ENCODE measurements at places on chromosomes 7 and 10.

DNA sequence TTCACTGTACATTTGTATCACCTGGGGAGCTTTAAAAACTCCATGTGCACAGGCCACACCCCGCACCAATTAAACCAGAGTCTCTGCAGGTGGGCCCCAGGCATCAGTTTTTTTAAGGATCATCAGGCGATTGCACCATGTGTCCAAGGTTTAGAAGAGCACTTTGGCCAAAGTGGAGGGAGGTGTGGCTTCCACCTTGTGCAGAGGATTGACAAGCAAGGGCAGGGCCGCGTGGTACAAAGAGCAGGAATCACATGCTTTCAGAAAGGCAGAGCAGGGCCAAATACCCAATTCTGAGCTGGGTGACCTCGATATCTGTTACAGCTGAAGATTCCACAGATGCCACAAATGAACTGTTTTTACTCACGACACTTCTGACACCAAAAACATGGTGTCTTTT lies 52.4 kb downstream of the NOC3L start:
- no peak for DNase-seq

GRCh38 chr10:57222603-57223002 lies 861.5 kb upstream of the ZWINT start:
- no peak for DNase-seq

DNA sequence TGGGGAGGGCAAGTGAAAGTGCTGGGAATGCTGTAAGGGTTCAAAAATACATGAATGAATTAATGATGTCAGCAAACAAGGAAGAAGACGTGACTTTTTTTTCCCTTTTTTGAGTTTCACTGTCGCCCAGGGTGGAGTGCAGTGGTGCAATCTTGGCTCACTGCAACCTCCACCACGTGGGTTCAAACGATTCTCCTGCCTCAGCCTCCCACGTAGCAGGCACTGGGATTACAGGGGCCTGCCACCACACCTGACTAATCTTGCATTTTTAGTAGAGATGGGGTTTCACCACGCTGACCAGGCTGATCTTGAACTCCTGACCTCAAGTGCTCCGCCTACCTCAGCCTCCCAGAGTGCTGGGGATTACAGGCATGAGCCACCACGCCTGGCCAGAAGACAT lies 30.0 kb downstream of the DENND10 start:
- DNase-seq: no peak

- DNase-seq: no peak
Measured at GRCh38 chr7:7965301-7965700, 3.3 kb upstream of the GLCCI1 start.

DNA sequence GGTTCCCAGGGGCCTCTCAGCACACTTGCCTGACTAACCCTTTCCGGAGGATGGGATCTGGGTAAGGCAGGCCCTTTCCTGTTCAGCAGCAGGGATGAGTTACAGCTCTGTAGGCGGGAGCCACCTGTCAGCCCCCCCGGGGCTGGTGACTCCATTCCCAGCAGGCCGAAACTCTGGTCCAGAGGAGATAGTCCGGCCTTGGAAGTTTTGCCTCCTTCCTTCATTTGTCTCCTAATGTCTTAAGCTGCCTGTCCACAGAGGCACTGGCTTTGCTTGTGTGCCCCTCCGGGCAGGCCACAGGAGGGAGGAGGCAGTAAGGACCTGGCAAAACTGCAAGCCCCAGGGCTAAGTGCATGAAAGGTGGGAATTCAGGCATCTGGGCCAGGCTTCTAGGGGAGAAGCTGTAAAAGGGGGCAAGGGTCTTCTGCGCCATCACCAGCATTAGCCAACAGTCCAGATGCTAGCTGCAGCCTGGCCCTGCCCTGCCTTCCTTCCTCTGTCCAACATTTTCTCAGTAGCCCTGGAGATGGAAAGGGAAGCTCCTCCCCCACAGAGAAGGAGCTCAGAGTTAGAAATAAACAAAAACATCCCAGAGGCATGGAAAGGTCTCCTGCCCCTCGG lies 1.2 kb downstream of the ADIRF start:
- no peak for DNase-seq

- DNase-seq: no peak
Measured at GRCh38 chr10:15140698-15141097, 27.8 kb downstream of the NMT2 start.

GRCh38 chr10:11131112-11131639 lies 113.5 kb downstream of the CELF2 start:
- no peak for DNase-seq

DNA sequence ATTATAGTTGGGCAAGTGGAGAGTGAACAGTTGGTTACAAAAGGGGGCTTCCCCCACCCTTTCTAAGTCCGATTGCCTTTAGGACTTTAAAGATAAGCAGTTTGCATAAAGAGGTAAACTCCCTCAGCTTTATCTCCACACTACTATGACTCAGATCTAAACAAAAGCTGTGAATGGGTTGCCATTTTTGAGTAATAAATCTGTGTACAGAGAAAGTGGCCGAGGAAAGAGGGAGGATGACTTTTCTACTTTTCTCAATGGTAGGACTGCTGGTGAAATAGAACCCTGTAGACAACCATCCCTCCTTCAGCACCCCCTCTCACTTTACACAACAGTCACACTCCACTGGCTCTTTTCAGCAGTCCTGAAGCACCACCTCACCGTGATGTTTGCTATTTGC lies 71.2 kb downstream of the DNMBP start:
- DNase-seq: no peak

- DNase-seq: no peak
Measured at GRCh38 chr10:63064706-63065105, 68.4 kb upstream of the NRBF2 start.

GRCh38 chr10:123357421-123357930 lies 203.3 kb downstream of the BUB3 start:
- no peak for DNase-seq

- DNase-seq: no peak
Measured at GRCh38 chr10:105844241-105844640, 1203.2 kb downstream of the SORCS3 start.

DNA sequence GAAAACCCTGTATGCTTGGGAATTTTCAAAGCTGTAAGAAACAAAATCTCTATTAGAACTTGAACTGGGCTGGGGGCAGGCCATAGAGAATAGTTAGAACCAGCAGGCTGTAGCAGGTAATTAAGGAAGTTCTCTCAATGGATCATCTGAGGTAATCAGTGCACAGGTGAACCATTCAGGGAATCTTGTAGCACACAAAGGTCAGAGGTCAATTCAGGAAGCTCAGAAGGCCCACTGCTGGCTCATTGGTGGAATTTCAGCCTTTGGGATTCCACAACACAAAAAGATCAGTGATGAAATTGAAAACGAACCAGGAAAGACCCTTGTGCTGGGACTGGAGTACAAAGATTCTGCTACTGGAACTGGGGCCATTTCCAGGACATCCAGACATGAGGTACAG lies 82.0 kb downstream of the TMEM168 start:
- no peak for DNase-seq

GRCh38 chr10:10533437-10533836 lies 484.2 kb upstream of the CELF2 start:
- no peak for DNase-seq

- DNase-seq: no peak
Measured at GRCh38 chr10:120744040-120744439, 107.1 kb upstream of the WDR11 start.

DNA sequence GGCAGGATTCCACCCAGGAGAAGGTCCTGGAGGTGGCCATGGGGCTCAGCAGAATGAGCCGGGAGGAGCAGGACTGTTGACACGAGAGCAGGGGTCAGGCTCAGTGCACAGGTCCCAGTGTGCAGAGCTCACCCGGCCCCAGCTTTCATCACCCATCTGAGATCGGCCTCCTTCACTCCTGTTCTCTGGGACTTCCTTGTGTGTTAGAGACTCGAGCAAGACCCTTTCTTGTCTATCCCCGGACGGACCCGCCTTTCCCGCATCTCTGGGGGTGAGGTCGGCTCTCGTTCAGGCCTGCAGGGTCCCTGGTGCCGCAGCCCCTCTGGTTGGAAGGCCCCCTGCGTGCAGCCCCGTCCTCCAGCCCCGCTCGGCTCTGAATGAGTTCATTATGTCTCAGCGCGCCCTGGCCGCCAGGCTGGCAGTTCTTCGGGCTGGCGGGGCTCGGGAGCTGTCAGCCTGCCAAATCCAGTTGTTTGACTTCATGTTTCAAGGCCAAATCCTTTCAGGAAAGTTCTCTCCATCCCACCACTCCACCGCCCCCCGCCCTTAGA lies 127.9 kb downstream of the LHPP start:
- no peak for DNase-seq

DNA sequence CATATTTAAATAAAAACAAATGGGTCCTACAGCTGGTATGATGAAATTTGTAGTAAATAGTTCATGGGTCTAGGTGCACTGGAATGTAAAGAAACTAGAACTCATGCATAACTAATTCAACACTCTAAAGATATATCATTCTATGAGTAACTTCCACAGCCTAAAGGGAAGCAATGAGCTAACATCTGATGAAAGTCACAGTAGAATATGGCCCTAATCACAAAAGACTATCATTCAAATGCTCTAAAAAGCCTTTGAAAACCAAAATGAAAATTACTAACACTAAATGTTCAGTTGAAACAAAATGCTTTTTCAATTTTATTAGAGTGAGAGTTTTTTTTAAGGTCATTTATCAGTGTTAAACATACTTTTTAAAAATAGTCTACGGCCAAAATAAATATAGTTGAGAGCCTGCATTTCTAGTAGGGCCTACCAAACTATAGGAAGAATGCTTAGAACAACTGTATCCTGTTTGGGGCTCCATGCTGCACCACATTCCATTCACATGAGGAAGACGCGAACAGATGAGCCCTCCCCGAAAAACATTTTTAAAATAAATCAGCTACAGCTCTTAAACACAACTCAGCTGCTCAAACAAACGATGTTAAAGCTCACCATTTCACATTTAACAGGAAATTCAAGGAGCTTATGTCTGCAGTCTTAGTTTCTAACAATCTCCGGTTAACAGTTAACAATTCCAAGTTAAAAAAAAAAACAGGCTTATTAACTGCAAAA lies 134.5 kb downstream of the NRBF2 start:
- DNase-seq: no peak

DNA sequence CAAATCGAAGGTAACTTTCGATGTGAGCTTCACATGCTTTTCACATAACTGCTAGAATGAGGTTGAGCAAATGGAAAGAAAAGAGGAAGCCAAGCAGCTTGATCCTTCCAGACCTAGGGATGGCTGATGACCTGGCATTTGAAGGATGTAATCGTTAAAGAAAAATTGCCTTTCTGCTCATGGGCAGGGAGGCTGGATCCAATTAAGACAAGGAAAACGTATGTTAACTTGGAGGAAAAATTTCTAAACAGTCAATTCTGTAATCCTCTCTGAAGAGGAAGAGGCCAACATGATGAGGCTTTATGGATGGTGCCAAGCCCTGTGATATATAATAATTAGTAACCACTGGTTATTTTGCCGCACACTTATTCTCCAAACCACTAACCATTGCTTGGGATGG lies 12.5 kb downstream of the GRK5 start:
- no peak for DNase-seq

- no peak for DNase-seq
Measured at GRCh38 chr7:96273716-96274115, 48.2 kb downstream of the SLC25A13 start.

Measured in NCI-H2107 (cell line).